T-helper 17 cell (primary cell): ENCODE measurements at places on chromosomes 16 and 17.

GRCh38 chr16:87628940-87629339 is 26.6 kb downstream of the JPH3 start:
- DNase-seq = no peak

GRCh38 chr17:19431691-19432090 is 20.7 kb downstream of the RNF112 start:
- DNase-seq = no peak

DNA sequence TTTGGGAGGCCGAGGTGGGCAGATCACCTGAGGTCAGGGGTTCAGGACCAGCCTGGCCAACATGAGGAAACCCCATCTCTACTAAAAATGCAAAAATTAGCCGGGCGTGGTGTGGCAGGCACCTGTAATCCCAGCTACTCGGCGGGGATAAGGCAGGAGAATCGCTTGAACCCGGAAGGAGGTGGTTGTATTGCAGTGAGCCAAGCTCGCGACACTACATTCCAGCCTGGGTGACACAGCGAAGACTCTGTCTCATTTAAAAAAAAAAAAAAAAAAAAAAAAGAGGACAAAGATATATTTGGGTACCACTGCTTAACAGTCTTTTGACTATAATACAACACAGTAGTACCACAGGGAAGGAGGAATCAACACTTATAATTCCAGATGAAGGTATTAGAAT is 9.2 kb downstream of the CNOT1 start:
- DNase-seq = no peak

DNA sequence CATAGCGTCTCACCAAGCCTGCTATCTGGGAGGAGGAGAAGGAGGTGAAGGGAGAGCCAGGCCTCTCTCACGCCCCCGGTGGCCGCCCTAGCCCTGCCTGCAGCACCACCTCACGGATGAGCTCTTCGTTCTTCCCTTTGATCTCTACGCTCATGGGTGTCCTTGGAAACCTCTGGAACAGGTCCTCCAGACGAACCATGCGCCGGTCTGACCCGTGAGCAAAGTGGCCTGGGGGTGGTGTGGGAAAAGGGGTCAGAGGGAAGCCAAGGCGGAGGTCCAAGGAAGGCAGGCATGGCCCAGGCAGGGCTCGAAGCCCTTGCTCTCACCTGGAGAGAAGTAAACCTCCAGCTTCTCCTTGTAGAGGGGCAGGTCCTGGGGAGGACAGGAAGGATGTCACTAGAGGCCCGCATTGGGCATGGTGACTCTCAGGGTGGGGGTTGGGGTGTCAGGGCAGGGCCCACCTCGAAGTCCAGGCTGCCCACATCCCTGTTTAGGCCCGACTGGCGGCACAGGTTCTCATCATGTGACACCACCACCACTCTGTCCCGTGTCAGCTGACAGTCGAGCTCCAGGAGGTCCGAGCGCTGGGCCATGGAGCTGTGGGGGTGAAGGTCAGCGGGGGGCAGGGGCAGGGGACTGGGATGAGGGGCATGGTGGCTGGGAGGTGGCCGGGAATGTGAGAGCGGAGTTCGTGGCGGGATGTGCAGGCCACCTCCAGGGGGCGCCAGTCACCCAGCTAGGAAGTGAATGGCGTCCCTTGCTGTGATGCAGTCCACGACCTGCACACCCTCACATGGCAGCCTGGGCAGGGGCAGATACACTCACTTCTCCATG is 923 bp downstream of the GDPD3 start:
- DNase-seq = peak; percentile 42

DNA sequence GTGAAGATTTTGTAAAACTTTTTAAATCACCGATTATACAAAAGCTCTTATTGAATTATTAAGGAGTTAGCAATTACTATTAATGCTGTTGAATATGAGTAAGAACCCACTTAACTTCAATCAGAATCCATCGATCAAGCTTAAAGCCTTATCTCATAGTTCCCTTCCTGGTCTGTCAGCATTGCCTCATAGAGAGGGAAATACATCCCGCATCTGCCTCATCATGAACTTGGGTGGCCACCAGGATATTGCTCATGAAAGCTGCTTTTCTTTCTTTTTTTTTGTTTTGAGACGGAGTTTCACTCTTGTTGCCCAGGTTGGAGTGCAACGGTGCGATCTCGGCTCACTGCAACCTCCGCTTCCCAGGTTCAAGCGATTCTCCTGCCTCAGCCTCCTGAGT is 66.7 kb downstream of the PIGL start:
- DNase-seq = no peak

GRCh38 chr17:7695586-7695985 is 7.3 kb downstream of the WRAP53 start:
- no peak for DNase-seq

DNA sequence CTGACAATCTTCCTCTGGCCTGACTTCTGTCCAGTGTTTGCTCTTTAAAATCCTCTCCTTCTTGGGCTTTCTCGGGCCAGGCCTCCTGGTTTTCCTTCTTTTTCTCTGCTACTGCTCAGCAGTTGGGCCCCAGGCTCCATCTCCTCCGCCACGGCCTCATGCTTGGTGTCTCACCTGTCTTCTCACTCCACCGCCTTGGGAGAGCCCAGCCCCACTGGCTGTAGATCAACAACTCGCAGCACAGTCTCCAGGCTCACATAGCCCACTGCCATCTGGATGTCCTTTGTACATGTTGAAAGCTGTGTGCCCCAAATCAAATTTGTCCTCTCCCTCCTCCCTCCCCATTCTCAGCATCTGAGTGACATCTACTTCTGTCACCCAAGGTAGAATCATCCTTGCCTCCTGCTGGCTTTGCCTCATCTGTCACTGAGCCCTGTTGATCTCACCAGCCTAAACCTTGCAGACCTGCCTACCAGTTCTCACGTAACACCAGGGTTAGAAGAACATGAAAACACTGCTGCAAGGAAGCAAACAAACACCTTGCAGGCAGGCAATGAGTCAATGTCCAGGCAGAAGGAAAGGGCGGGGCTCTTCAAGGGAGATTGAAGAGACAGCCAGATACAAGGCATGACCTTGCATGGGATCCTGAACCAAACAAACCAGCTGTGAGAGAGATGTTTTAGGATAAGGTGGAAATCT is 103.2 kb upstream of the SMURF2 start:
- no peak for DNase-seq

- DNase-seq = peak; percentile 88
These were observed 4.6 kb downstream of the TGFB1I1 start for GRCh38 chr16:31476303-31477219.

DNA sequence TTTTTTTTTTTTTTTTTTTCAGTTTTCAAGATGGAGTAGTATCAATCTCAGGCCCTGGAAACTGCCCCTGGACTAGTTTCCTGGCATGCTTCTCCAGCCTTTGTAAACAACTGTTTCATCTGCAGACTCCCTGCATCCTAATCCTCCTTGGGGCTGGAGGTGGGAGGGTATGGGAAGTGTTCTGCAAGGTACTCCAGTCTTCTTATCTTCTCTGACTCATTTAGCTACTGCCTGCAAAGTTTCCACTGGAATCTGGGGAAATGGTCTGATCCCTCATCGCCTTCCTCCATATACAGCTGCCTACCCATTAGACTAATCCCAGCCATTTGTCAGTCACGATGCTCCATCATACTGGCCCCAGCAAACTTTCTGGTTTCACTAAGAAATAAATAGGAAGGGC is 21.5 kb downstream of the COPZ2 start:
- DNase-seq = no peak

- DNase-seq = no peak
These were observed 289.0 kb upstream of the XYLT1 start for GRCh38 chr16:17759451-17760390.

- DNase-seq = no peak
These were observed 23.0 kb downstream of the KATNB1 start for GRCh38 chr16:57758331-57759117.

- no peak for DNase-seq
These were observed 5.6 kb downstream of the IL4R start for GRCh38 chr16:27319257-27319965.

DNA sequence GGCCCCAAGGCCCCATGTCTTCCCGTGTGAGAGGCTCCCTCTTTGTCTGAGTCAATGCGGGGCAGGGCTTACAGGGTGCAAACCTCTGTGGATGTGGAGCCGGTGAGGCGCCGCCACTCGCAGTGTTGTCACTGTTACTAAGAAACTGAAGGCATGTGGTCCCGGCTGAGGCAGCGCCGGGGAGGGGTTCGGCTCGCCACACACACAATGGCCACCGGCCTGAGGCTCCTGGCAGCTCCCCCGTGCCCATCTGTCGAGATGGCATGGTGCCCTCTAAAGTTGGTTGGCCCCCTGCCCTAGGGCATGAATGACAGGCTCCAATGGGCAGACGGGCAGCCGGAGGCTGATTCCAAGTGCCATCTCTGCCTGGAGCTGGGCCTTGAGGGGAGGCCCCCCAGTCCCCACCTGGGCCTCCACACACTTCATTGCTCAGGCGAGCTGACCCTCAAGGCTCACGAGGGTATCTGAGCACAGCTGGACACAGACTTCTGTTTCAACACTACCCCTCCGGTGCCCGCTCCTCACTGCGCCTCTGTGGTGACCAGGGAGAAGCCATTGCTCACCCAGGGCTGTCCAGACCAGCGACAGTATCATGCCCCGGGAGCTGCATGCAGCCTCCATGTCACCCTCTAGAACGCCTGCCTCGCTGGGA is 137.2 kb downstream of the C16orf78 start:
- DNase-seq = no peak

- no peak for DNase-seq
These were observed 66.1 kb downstream of the PLD6 start for GRCh38 chr17:17139972-17140589.
